T-cell (primary cell): ENCODE measurements at places on chromosomes 2 and 18.

DNA sequence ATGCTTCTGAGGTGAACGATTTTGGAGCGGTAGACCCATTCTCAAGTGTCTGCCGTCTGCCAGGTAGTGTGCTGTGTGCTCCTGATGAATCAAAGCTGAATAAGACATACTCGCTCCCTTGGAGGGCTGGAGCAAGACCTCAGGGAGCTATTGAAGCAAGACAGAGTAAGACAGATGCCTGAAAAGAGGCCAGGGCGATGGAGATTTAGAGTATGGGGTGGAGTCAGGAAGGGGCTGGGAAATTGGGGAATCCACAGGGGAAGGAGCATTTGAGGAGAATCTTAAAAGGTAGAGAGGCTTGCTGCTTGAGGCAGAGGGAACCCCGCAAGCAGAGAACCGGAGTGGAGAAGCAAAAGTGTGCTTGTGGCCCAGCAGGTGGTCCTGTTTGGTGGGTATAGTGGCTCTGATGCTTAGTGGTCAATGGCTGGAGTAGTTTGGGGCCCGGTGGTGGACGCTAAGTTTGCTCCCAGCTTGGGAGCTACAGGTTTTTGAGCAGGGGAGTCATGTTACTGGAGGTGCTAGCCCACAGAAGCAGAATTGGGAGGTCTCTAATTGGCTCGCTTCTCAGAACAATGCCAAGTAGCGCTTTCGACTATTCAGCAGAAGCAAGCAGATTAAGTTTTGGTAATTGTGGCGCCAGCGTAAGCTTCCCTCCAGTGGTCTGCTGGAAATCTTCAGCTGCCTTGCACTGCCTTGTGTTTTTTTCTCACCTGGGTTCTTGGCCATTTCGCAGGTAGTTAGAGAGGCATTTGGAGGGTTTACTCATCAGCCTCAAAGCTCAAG, 2.0 kb downstream of the CNNM4 start:
- DNase-seq, result no peak

DNA sequence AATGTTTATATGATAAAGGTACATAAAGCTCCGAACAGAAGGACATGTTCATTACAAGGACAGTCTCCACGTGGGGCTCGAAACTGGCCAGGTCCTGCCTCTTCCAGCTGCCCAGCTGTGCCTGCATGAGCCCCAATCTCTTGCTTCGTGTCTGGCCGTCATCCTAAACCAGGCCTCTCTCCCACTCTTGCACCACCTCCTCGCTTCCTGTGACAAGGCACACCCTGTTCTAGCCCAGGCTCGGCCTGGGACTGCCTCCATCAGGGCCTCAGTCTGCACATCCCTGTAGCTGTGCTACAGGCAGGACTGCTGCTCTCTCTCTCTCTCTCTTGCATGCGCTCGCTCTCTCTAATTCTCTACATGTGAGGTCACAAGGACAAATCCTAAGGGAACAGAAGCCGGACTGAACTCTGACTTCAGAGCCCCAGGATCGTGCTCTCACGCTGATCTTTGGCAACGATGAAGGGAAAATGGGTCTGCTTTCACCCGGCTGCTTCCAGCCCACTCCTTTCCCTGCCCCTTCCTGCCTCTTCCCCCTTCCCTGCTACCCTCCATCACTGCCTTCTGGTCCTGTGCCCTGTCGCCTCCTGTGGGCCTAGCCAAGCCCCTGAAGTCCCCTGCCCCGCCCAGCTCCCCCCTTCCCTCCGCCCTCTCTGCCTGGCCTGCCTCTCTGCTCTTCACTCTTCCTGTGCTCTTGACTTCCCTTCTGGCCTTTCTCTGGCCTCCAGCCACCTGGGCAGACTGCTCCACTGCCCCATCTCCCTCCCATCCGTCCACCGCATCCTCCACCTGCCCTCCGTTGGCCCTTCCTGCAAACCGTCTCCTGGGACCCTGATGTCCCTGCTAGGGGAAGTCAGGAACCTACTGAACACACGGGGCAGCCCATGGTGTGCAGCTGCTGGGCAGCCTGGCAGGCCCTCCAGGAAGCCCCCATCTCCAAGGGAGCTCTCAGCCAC, 7.8 kb upstream of the GPR55 start:
- DNase-seq, result no peak

GRCh38 chr18:35620765-35621164, 39.2 kb downstream of the GALNT1 start:
- no peak for DNase-seq

DNA sequence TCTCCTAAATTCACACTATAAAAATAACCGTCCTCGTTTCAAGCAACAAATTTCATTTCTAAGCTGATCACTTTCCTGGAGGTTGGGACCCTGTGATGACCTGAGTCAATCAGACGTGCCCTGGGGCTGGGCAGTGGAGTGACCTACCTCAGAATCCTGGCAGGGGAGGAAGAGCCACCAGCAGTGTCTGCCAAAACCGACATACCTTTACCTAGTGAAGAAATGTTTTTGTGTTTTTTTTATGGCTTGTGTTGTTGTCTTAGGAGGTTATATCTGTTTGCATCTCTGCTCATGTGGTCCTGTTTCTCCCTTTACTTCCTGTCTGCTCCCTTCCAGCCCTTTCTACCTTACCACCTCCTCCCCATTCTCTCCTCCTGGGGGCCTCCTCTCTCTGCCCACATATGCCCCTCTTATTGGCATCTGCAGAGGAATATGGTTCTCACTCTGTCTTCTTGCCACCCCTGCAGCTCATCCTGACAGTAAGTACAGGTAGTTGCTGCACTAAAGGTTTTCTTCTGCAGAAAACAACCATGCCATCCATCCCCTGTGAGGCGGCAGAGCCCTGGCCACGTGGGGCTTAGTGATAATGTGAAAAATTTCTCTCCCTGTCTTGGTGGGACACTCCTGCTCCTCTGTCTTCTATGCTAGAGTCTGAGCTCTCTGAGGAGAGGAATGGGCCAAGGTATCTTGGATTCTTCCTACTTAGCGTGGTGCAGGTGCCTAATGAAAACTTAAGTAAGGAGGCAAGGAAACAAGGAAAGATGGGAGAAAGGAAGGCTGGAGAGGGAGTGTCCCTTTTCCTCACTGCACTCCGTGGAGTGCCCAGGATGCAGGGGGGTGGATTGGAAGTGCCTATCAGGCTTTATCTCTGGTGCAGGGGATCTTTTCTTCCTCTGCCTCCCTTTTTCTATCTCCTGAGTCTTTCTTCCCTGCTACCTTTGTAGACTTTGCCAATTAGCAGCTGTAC, 15.4 kb downstream of the ACOXL start:
- DNase-seq, result no peak

- DNase-seq, result no peak
These were observed 743.3 kb downstream of the SLC4A3 start for GRCh38 chr2:220370764-220371163.

DNA sequence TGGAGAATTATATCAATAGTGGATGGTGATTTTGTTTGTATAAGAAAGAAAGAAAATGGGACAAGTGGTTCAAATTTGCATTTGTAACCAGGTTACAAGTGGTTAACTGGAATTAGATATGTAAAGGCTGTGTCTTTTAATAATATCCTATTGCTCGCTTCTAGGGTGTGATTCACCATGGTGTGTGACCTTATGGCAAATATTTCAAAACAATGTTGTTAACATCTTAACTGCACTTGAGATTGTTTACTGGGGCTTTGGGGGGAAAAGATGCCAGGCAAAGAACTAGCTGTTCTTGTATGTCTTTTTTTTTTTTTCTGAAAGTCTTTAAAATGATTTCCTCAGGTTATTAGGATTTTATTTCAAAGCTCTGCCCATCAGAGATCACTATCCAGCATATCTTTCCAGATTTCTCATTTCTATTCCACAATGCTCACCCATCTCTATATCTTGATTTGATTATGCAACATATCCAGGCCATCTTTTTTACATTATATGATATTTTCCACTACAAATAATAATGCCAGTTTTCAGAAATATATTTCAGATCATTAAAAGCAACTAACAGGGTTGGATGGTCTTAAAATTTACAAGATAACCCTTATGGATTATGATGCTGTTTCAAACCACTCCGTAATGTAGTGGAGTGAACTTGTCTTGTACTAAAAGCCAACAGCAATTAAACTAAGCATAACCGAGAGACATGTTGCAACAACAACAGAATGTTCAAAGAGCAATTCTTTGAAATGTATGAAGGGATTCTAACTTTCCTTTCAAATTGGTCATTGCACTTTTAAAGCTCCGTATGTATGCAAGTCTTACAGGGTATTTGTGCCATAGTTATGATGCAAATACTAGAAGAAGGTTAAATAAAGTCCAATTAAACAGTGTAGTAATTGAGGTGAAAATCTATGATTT, 341.5 kb upstream of the ETAA1 start:
- no peak for DNase-seq

GRCh38 chr2:15449556-15450236, 111.4 kb downstream of the NBAS start:
- no peak for DNase-seq

DNA sequence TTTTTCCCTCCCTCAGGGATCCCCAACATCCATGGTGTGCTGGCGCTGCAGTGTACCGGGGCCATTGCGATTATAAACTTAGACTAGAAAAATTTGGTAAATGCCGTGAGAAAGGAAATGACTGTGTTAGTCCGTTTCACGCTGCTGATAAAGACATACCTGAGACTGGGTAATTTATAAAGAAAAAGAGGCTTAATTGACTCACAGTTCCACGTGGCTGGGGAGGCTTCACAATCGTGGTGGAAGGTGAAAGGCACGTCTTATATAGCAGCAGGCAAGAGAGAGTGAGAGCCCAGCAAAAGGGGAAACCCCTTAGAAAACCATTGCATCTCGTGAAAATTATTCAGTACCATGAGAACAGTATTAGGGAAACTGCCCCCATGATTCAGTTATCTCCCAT, 44.3 kb downstream of the NTSR2 start:
- DNase-seq, result no peak

- no peak for DNase-seq
These were observed 966 bp upstream of the OXER1 start for GRCh38 chr2:42764901-42765300.

DNA sequence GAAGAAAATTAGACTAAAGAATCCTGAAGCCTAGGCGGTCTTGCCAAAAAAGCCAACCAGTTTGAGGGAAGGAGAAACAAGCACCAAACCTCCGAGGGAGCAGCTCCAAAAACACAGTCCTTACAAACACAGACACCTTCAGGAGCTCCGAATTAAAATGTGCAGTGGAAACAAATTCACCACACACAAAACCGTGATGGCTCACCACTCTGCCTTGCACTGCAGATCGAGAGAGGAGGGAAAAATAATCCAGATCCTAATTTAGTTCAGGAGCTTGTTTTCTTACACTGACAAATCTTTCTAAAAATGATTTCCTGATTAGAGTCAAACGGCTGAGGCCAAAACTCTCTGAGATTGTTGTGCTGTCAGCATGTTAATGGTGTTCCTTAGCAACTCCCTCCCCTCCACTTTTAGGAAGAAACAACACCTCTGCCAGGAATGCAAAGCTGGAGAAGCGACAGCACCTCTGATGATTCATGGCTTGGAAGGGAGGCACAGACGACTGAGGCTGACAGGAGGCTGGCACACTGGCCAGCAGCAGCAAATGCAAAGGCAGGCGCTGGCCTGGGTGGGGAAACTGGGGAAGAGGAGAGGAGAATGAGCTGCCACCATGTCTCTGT, 249.4 kb upstream of the KLHL29 start:
- no peak for DNase-seq

GRCh38 chr18:40907842-40908241, 1047.2 kb upstream of the PIK3C3 start:
- no peak for DNase-seq

- no peak for DNase-seq
These were observed 40.6 kb upstream of the ANXA4 start for GRCh38 chr2:69701100-69701945.

DNA sequence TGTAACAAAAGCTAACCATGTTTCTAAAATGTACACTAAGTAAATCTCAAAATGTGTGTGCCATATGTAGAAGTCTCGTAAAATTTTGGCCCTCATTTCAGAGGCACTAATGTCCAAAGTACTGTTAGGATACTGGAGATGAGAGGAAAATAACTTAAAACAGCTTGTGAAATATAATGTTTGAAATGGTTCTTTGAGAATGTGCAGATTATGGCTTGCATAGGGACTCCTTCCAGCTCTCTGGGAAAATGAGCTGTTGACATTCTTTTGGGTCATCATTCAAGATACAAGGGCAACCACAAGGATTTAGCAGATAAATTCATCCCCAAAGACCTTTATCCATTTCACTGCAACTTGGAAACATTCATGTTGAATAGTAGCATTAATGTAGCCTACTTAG, 38.1 kb upstream of the OTX1 start:
- no peak for DNase-seq
